ENCODE measurements at places on chromosomes 1 and 21.

GRCh38 chr21:30083225-30083945 is 83.2 kb downstream of the CLDN17 start:
- no peak for DNase-seq

DNA sequence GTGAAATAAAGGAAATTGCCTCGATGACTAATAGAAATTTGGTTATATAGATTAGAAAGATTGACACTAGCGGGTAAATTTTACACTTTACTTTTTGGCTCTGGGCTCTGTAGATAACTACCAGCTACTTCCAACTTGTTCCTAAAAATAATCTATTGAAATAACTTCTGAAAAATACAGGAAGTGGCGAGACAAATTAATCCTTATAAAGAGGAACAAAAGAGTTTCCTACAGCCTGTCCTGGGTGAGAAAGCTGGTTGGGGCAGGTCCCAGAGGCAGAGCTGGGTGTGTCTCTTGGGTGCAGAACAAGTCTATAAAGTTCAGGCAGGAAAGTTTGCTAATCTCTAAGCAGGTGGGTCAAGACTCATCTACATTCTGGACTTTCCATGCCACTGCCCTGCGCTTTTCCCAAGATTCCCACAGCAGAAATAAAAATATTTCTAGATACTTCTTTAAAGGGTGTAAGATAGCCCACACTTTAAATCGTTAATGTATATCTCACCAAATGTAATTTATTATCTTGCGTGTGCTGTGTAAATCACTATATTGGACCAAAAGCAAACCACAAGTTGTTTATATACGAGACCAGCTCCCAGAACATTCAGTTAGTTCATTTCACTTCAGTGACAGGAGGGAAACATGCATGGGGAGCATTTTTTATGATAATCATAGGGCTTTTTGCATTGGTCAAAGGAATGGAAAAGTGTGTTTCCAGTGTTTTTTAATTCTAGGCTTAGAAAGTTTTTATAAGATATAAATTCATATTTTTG is 70.1 kb upstream of the NRIP1 start:
- peak; percentile 78 for DNase-seq

DNA sequence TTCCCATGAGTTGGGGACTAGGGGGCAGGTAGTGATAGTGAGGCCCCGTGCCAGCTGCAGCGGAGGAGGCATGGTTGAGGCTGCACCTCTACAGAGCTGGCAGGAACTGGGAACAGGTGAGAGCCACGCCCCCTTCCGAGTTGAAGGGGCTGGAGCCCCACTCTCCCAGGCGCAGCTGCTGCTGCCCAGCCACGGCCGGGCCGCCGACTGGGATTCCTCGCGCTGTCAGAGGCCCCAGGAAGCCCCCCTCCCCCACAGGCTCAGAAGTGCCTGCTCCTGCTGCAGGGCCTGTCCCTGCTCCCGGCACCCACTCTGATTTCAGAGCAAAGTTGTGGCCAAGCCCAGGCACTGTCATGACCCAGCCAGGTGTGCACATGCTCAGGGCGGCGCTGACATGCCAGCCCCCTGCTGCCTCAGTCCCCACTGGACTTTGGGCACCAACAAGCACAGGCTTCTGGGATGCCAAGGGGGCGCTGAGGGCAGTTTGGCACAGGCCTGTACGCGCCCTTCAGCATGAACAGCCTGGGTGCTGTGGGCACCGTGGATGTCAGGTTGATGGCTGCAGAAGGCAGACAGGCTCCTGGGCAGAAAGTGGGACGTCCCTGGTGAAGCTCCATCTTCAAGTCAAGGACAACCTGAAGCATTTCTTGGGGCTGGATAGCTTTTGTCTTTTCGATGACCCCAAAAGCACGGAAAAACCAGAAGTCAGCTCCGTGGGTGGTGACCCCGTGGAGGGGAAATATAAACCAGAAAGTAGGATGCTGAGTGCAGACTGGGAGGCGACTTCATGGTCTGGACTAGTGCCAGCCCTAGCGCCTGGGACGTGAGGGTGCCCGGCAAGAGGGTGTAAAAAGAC is 121.5 kb downstream of the SIM2 start:
- DNase-seq: peak; percentile 42

DNA sequence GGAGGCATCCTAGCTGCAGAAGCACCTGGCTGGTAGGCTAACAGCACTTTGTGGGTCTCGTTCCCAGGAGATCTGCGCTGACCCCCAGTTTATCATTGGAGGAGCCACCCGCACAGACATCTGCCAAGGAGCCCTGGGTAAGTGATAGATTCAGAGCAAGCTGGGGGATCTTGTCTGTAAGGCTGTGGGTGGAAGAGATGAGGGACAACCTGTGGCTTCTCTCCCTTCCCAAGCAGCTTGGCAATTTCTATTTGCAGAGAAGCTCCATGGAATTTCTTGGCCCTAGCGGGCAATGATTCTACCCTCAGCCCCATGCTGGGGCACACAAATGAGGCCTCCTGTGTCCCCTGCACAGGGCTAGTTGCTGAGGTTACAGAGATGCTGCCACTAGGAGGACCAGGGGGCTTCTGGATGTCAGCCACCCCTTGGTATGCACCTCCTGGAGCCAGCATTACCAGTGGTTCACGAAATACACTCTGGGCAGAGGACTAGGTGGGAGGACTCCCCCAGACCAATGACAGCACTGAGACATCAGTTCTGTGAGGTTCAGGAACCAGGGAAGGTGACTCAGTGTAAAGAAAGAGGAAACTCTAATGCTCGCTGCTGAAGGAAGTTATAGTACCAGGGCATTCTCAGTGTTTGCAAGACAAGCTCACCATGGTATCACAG is 5.5 kb downstream of the CAPN2 start:
- DNase-seq: peak; percentile 91

DNA sequence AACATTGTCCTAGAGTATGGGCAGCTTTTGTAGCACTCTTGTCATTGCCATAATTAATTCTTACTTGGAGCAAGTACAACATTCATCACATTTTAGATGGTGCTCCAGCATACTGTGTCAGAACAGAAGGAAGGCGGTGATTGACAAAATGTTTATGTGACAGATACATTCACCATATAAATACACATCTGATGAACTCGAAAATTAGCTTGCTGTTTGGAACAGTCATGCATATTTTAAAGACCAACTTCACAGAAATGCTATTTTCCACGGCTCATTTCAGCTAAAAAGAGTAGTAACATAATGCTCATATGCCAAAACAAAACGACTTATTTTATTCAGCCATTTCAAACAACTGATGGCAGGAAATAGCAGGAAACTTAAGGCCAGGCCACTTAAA is 302.7 kb downstream of the MRPL39 start:
- no peak for DNase-seq

GRCh38 chr1:38962560-38962959 is 20.9 kb upstream of the RHBDL2 start:
- no peak for DNase-seq

GRCh38 chr1:12015001-12015491 is 4.3 kb upstream of the MIIP start:
- DNase-seq: no peak

GRCh38 chr21:33395891-33396331 is 7.3 kb upstream of the IFNGR2 start:
- no peak for DNase-seq

GRCh38 chr1:41455479-41456332 is 28.8 kb downstream of the EDN2 start:
- DNase-seq: no peak

DNA sequence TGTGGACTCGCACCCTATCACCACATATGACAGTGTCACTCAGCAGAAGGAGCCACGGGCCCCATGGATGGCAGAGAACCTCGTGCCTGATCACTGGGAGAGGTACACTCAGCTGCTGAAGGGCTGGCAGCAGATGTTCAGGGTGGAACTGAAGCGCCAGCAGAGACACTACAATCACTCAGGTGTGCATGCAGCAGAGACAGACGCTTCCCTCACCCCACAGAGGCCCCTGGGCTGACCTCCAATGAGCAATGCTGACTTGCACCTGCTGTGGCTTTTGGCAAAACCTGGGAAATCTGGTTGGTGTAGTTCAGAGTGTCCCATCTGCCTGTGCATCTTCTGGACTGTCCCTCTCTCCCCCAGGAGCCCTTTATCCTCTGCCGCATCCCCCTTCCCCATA is 51.9 kb downstream of the KIAA1614 start:
- no peak for DNase-seq

DNA sequence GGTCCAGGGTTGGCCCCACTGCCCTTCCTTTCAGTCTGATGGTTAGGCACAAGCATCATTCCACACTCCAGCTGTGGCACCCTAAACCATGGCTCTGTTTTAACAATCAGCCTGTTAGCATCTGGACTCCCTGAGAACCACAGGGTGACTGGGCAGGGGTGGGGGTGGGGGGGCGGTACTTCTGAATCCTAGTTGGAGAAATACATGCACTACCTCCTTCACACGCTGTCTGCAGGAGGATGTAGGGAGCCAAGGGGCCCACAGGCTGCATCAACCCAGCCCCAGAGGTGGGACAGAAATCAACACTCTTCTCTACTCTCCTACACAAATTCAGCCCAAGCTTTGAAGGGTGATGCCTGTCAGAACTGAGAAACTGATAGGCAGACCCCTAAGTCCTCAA is 23.8 kb downstream of the DDX20 start:
- no peak for DNase-seq

DNA sequence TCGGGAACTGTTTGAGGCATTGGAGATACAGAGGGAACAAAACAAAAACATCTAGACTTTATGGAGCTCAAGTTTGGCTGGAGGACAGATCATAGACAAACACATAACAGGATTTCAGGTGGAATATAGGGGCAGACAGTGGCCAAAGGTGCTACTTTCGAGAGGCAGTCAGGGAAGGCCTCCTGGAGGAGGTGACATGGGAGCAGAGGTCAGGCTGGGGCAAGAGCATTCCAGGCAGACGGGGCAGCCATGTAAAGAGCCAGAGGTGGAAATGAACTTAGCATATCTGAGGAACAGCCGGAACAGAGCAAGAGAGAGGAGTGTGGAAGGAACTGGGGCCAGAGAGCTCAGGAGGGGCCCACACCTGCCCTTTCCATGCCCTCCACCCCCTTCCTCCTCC is 122.3 kb downstream of the DMRTB1 start:
- DNase-seq: no peak

DNA sequence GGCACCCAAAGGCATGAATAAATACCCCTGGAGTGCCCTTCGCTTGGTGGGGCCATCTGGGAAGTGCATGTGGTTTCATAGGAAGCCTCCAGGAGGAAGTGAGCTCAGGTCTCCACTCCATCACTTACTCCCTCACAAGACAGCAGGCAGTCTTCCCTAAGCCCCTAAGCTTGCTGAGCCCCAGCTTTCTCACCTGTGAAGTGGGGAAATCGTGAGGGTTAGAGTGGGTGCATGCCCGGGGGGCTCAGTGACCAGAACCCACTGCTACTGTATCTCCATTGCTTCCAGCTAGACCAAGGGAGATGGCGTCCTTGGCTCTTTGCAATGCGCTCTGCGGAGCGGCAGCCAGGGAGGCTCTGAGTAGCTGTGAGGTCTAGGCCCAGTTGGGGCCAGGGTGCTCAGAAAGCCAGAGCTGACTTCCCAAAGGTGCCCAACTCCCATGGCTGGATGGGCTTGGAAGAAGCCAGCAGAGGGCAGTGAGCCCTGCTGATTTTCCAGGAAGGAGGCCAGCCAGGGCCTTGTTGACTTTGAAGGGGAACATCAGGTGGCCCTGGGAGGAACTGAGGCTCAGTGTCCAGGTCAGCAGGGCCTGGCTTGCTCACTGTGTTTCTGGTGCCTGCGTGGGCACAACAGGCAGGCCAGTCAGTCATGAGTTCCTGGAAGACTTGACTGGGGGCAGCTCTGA is 27.3 kb downstream of the CDCP2 start:
- DNase-seq: peak; percentile 39

DNA sequence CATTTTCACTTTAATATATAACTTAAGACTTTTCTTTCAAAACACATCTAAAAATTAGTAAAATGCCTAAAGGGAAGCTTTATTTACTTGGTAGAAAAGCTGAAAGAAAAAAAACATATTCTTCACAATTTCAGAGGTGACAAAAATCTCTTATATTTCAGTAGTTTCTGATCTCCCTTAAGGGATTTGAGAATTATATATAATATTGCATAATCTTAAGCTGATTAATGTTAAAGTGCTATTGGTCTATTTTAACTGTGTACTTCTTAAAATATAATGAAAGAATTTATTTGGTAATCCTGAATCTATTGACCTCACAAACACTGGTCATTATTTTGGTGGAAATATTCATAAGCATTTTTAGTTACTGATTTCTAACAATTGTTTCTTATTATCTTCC is 1.2 kb upstream of the VPS45 start:
- DNase-seq: peak; percentile 6

GRCh38 chr1:17355898-17356297 is 16.1 kb upstream of the PADI6 start:
- no peak for DNase-seq

DNA sequence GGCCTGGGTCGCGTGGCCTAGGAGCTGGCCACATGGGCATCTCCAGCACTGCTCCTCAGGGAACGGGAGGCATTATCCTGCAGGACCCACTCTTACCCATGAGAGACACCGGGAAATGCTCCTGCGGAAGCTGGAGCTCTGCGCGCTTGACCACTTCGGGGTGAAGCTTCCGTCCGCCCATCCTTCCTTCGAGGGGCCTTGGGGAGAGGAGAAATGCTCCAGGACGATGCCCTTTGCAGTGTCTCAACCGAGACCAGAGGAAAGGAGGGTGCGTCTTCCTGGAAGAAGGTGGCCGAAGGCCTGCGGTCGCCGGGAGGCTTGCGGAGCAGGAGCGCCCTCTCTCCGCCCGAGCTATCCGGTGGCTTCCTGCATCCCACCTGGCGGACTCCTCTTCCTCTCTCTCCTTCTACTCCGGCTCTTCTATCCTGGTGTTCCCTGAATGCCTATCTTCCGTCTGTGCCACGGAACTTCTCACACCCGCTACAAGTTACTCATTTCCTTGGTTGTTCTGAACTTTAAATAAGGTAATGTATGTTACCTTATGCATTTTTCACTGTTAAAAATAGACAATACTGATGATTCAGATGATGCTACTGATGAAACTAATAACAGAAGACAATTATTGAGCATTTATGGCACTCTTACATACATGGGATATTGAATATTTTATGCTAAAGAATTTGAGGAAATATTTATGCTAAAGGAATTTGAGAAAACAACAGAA is 91.4 kb downstream of the PRKAB2 start:
- DNase-seq: no peak

DNA sequence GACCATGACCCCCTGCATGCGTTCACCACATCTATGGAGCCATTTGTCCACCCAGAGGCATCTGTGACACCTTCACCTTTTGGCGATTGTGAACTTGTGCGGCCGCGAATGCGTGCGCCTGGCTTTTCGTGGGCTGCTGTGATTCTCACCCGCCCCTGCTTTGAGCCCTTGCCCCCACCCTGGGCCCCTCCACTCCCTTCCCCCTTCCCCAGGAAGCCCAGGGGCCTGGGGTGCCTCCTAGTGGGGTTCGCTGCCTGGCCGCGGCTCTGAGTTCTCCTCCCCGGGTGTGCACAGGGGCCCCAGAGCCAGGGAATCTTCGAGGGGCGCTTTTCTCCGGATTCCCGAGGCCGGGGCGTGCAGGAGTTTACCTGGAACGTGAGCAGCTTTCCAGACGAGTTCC is 97.9 kb upstream of the ACTRT2 start:
- no peak for DNase-seq

- no peak for DNase-seq
Observed at GRCh38 chr1:3257788-3258187, 188.8 kb downstream of the PRDM16 start.

All from inflammatory macrophage (primary cell).